A549 (cell line): ENCODE measurements at places on chromosomes 3 and 15.

DNA sequence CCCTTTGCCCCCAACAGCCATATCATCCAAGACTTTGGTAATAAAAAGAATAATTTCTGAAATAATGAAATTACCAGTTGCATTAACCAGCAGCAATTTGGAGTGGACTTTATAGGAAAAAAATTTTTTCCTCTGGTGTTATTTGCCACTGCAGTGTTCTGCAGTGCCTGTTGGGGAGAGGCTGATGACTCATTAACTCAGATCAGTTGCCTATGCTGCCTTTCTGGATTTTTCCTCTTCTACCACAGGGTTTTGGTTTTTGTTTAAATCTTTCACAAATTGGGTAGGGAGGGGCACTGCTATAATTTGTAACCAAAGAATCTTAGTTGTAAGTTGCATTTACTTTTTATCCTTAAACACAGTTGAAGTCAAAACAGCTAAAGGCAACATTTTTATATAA, 22.7 kb downstream of the ATP6V1A start:
- DNase-seq = peak; percentile 5

- DNase-seq = no peak
Observed at GRCh38 chr3:150733936-150734794, 28.8 kb downstream of the SIAH2 start.

DNA sequence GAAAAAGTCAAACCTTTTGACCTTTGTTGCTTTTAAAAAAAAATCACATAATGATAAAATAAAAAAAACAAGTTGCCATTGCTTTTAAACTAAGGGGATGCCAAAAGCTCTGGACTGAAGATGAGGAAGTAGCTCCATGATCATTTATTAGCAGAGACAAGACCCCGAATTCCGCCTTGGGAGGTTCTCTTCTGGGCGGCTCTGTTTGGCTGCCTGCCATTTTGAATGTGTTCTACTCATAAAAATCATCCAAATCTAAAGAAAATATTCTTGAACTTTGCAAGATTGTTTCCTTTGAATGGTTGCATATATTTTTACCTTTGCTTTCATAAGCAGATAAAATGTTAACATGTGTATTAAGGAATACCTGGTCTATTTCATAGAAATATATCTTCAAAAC, 63.8 kb downstream of the NCEH1 start:
- DNase-seq = no peak

DNA sequence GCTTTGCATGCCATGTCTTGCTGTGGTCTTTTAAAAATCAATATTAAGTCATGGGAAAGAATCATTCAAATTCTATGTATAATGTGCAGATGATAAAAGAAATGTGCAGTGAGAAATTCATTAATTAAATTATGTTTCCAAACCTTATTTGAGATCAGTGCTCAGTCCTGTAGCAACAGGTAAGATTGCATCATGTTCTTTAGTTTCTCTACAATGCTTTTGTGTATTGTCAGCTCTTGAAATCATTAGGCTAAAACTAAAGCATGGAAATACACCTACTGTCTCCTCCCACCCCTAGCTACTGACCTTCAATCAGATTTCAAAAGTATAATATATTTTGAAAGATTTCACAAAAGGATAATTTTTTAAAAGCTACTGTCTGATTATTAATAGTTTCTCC, 612.7 kb downstream of the ROBO2 start:
- DNase-seq = no peak

- DNase-seq = no peak
Observed at GRCh38 chr15:66326051-66326450, 30.4 kb downstream of the TIPIN start.
